ENCODE measurements at places on chromosomes 4 and X.

- DNase-seq, result no peak
Observed at GRCh38 chrX:48961585-48962091, 4.2 kb upstream of the OTUD5 start.

- DNase-seq, result no peak
Observed at GRCh38 chrX:33138677-33139249, 72.6 kb downstream of the DMD start.

DNA sequence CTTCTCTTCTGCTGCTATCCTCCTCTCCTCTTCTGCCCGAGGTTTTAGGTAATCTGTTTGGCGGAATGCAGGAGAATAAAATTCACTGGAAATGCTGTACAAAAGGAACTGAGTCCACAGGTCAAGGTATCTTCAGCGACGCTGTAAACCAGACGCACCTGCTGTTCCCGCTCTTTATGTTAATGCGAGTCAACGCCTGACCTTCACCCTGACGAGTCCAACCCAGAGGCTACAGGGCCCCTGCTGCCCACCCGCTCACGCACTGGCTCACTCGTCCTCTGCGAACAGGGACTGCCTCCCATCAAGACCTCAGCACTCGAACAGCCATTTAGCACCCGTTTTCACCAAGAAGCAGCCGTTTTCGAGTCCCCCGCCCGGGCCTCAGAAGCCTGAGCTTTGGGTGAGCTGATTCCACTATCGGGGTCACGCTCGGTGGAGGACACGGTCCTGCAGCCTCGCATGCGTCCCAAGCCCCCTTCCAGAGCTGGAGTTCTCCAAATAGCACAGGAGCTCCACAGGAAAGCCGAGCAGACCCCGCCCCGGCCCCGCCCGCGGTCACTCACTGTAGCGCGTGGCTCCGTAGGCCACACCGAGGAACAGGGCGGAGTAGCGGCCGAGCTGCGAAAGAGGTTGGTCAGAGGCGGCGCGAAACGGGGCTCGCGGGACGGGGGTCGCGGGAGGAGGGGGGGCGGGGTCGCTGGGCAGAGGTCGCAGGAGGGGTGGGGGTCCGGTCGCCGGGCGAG is 556 bp downstream of the ATP5ME start:
- no peak for DNase-seq

DNA sequence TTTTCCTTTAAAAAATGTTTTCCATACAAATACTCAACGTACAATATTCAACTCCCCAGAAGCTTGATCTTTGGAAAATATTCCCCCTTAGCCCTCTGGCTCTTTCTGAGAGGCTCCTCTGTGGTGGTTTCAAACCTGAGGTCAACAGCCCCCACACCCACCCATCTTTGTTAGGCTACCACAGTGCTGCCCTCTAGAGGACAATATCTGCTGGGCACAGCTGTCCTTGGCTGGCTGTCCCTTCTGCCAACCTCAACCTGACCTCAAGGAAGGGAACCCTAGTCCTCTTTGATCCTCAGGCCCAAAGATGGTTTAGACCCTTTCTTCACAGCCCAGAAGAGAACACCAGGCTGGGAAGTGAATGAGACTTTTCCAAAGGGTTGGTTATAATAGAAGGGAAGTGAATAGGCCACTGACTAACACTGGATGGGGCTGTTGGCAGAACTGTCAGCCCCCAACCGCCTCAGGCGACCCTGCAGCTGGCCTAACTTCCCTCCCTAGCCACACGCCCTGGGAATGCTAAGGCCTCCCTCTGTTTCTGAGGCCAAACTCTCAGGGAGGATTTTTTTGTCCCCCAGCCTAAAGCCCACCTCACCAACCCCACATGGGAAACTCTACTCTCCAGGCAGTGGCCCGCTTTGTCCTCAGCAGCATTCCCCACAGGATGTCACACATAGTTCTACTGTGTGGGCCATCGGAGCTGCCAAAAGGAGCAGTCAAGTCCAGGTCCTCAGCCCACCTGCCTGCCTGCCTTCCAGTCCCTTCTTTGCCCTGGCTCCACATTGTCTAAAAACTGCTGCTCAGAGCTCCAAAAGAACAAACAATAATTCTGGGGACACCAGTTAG is 34.3 kb downstream of the NYX start:
- peak; percentile 40 for DNase-seq

DNA sequence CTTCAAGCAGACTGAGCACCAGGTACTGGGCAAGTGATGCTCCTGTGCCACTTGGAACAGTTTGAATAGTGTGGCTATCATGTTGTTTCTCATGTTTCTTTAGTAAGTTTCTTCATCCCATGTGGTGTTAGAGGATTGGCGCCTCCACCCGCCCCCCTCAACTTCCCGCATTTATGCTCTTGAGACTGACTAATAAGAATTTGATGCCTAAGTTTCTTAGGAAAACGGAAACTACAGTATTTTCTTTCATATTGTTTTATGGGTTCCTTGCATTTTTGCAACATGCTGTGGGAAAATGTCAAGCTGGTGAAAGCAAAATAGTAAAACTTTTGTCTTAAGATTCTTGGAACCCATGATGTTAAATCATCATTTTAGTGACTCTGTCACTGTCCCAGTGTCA is 101.2 kb upstream of the SLC4A4 start:
- no peak for DNase-seq

- DNase-seq, result no peak
Observed at GRCh38 chr4:55329012-55329411, 17.0 kb upstream of the SRD5A3 start.

DNA sequence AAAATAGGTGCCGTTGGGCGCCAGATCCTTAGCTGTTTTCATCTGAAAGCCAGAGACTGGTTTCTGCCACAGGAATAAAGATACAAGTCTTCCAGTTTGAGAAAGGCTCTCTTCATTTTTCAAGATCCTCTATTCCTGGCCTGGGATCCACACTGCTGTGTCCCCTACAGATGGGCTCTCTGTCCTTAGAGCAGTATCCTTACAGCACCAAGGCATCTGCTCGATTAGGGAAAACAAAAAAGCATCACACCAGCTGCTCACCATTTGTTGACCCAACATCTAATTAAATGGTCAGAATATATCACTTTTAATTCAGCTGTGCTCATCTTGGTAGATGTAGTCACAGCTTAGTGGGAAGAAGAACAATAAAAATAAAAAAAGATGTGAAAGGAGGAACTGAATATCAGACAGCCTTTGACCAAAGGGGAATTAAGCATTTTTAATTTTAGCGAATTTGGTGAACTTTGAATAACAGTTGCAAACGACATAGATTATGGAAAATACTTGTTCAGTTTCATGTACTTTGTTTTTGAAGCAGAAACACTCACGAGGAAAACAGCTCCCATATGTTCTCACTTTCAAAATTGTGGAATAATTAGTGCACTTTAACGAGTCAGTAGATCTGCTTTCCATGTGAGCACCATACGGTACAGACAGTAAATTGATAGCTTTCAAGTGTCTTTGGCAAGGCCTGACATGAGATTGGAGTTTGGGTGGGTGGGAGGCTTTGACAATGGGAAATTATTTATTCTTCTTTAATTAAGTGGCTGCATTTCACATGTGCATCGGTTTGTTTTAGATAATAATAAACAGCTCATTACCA is 148.4 kb upstream of the CLNK start:
- DNase-seq, result no peak

DNA sequence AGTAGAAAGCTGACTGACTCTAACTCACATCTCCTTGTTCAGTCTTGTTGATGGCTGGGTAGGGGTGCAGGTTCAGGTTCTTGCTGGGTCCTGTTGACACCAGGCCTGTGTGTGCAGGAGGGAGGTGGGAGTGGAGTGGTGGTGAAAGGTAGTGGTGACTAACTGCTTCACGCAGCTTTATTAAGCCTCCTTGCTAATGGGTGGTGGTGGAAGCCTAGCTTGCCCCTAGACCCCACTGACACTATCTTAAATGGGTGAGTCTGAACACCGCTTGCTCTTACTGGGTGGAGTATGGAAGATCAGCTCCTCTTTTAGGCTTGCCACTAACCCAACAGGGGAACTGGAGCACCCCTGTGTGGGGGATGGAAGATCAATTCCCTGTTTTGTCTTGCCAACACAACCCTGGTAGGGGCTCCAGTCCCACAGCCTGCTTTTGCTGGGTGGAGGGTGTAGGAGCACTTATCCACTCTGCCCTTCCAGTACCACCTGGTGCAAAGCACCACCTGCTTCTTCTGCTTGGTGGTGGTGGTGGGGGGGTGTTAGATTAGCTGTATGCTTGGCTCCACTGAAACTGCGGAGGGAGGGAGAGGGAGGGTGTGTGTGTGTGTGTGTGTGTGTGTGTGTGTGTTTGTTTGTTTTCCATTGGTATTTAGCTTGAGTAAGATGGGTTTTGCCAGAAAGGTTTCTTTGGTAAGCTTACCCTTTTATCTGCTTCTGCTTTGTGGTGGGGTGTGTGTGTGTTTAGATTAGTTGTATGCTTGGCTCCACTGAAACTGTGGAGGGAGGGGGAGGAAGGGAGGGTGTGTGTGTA is 25.6 kb downstream of the KDM6A start:
- DNase-seq, result no peak

- no peak for DNase-seq
Observed at GRCh38 chr4:101952985-101953384, 162.5 kb downstream of the BANK1 start.

DNA sequence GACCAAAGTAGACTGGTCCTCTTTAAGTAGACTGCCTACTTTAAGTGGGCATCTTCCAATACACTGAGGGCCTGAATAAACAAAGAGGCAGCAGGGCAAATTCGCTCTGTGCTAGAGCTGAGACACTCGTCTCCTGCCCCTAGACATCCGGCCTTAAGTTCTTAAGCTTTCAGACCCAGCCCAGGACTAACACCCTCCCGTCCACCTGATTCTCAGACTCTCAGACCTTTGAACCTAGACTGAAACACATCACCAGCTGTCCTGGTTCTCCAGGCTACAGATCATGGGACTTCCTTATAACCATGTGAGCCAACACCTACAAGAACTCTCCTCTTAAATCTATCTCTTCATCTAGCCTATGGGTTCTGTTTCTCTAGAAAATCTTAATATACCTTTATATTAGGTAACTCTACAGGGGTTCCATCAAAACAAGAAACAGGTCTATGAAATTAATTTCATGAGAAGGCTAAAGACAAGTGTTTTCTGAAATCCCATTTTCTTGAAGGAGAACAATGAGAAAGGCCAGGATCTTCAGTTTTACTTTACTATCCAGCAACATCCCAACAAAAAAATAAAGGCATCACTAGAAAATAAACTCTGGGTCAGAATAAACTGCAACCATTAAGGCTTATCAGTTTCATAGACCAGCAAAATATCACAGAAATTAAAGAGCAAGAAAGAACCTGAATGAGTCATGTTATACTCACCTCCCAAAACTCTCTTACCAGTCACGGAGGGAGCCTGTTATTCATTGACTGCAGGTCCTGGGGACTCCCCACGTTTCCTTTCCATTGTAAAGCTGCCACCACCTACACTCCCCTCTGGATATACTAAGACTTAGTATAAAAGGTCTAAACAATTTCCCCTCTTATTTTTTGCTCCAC is 14.8 kb downstream of the ADGRA3 start:
- DNase-seq, result peak; percentile 43

- DNase-seq, result no peak
Observed at GRCh38 chr4:3362431-3363287, 69.8 kb downstream of the RGS12 start.

GRCh38 chrX:7115557-7115956 is 32.0 kb upstream of the STS start:
- DNase-seq, result no peak

- no peak for DNase-seq
Observed at GRCh38 chr4:17517664-17518063, 2.7 kb downstream of the CLRN2 start.

DNA sequence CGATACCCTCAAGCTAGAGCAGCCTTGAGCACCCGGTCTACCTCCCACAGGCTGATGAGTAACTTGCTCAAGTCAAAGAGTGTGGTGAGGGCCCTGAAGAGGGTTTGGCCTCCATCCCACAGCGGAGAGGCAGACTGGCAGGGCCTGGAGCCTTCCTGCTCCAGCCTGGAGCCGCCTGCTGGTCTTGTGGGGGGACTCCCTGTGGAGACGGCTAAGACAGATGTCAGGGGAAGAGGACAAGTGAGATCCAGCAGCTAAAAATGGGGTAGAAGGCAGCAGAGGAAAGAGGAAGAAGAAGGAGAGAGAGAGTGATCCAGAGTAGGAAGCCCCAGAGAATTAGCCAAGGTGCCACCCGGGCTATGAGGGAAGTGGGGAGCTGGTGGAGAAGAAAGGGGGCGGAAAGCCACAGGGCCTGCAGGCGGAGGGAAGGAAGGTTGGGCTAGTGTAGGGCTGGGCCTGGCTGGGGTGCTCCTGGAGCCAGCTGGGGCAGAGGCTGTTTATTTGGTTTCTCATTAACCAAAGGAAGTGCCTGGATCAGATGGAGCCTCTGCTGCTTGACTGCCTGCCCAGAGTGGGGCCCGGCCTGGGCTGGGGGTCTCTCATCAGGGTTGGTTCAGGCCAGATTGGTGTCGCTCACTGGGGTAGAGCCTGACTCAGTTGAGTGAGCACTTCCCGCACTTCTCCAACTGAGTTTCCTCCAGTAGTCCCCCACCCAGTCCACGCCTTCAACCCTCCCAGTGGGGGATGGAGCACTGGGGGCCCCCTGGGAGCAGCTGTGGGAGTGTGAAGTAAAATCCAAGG is 14.2 kb downstream of the EFNB1 start:
- DNase-seq, result no peak

DNA sequence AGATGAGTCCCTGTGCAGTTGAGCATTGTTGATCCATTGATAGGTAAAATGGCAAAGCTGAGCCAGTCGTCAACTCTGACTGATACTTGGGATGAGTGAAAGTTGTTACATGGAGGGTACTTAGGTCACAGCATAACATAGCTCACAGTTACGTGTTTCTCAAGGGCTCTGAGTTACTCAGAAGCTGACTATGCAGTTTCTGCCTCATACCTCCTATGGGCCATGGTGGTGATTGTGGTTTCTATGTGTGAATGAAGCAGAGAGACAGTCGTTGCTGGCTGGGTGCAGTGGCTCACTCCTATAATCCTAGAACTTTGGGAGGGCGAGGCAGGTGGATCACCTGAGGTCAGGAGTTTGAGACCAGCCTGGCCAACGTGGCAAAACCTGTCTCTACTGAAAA is 30.8 kb downstream of the FRMPD3 start:
- peak; percentile 31 for DNase-seq

DNA sequence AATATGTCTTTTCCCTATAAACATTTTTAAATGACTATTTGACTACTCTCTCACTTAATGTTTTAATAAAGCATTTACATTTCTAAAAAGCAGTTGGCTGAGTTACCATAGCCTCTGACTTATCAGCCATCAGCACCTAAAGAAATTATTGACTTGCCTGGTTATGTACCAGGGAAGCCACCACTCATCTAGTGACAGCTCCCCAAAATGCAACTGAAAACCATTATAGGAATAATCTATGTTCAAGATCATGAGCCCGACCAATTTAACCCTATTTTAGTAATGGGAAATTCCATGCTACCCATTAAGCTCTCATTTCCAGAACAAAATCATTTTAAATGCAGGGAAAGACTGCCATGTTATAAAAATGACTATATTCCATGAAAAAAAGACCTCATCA is 34.4 kb downstream of the HDX start:
- DNase-seq, result no peak
